HFFc6 (cell line): ENCODE measurements at places on chromosomes 5 and 9. TPM values are rescaled to one million over a fixed set of nuclear protein-coding genes. Genes with fewer than 3 reads are reported as not detected.
A peak's percentile ranks its signal among the peaks of the same experiment; 100 is the strongest.

The ACTBL2 gene
- not detected in 3 replicates for total RNA-seq

GRCh38 chr9:20683351-20684034 is 566 bp upstream of the FOCAD start:
- H3K27me3 ChIP-seq: peaks cover 2% of the 10 kb centered on the region; the same call in 1 of the 2 replicates
- peak overlapping the region; percentile 95 for H3K27ac ChIP-seq
- no peaks in the 10 kb centered on the region for H3K36me3 ChIP-seq
- peak overlapping the region; percentile 92 for H3K4me3 ChIP-seq

The SHC3 gene
- total RNA-seq: 0.51 and 0.73 TPM in 2 replicates

The PCDHGA4 gene
- 3.3 to 5.6 TPM (median 3.4 TPM) in 3 replicates for total RNA-seq

GRCh38 chr9:127422787-127423186 is 1.4 kb upstream of the ZNF79 start:
- DNase-seq: no peak
- H3K27me3 ChIP-seq: no peaks in the 10 kb centered on the region
- peaks cover 12% of the 10 kb centered on the region for H3K36me3 ChIP-seq

- no peak overlapping the region for H3K4me3 ChIP-seq
- H3K4me1 ChIP-seq: peaks cover 18% of the 10 kb centered on the region
- H3K27me3 ChIP-seq: peaks cover 23% of the 10 kb centered on the region
These were observed 176.0 kb downstream of the FGF18 start for GRCh38 chr5:171595401-171595800.

The SH2D3C gene
- total RNA-seq: not detected in 3 replicates

- H3K36me3 ChIP-seq: no peaks in the 10 kb centered on the region
- H3K4me1 ChIP-seq: no peaks in the 10 kb centered on the region
- H3K4me3 ChIP-seq: no peak overlapping the region
- DNase-seq: no peak
- no peak overlapping the region for H3K27ac ChIP-seq
These were observed 841.5 kb downstream of the DTWD2 start for GRCh38 chr5:118146824-118147223.

- no peaks in the 10 kb centered on the region for H3K4me1 ChIP-seq
- no peaks in the 10 kb centered on the region for H3K27me3 ChIP-seq
- DNase-seq: no peak
- H3K27ac ChIP-seq: no peak overlapping the region
- no peak overlapping the region for H3K4me3 ChIP-seq
These were observed 63.6 kb downstream of the MAST4 start for GRCh38 chr5:66659780-66660179.

The EPB41L4A gene
- total RNA-seq: not detected in 3 replicates

The ARID3C gene
- not detected in 3 replicates for total RNA-seq
